Peyer's patch (tissue), 4 donors: ENCODE measurements at places on chromosomes 3 and 15.

- DNase-seq = no peak
Measured at GRCh38 chr3:194667363-194667762, 4.6 kb downstream of the LSG1 start.

DNA sequence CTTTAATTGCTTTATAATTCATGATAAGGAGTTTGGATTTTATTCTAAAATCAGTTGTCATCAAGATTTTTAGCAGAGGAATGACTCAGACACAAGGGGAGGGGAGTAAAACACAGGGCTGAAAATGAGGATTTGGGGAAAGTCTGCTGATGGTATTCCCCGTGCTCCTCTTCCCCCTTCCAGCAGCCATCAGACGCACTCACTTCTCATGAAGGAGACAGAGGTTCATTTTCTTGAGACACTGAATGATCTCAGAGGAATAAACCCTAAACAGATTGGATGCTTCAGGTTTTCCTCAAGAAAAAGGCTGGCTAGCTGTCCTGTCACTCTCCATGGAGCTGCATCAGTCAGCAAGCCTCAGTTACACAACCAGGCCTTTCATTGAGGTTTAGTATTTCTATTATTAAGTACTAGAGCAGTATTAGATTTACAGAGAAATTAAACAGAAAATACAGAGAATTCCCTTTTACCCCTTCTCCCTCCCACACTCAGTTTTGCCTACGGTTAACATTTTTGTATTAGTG lies 166.4 kb downstream of the C3orf70 start:
- DNase-seq = no peak

DNA sequence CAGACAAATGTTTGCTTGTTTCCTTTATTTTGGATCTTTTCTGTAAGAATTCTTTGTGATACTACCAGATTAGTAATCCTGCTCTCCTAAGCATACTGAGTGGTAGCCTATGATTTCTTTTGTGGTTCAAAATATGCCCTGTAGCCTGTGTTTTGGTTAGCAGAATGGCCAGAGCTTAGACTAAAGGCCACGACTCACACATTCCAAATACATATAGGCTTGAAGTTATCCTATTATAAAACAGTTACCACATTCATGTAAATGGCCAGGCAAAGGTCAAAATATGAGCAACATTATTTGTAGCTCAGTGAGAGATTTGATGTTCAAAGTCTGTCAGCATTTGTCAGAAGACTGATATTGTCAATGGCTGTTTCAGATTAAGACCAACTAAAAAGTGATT lies 84.5 kb downstream of the MITF start:
- no peak for DNase-seq

DNA sequence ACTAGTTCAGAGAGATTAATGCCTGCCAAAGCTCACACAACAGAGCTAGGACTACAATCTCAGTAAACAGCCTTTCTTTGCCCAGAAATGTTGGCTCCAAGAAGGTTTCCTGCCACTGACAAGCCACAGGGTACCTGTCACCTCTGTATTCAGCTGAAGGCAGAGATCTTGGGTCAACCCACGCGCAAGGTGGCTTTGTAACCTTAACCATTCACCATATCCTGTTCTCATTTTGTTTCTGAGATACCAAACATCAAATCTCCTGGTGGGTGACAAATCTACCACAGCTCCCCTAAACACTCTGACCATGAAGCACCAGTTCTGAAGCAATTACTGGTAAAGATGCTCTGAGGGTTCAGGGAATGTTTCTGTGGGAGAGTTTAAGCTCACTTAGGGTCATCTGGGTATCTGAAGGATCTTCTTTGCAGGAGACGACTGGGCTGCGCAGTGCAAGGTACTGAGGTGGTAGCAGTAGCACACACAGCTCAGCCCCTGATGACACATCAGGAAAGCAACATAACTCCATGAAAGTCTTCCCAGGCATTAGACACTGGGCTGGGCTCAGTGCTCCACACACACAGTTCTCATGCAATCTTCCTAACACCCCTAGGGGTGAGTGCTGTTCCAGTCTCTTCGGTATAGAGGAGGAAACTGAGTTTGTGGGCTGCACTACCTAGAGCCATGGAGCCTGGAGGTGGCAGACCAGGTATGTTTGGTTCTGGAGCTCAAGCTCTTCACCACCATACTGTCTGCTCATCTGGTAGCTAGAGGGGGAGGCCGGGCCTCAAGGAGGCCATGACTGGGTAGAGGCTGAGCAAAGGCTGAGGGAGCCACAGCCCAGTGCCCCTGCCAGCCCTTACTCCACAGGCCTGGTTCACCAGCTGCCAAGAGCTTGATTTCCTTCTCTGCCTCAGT lies 7.7 kb downstream of the CXCR6 start:
- no peak for DNase-seq
